ENCODE measurements at places on chromosomes 11 and 22.

- no peak for DNase-seq
These were observed 4.5 kb downstream of the VSIG2 start for GRCh38 chr11:124747406-124748099.

DNA sequence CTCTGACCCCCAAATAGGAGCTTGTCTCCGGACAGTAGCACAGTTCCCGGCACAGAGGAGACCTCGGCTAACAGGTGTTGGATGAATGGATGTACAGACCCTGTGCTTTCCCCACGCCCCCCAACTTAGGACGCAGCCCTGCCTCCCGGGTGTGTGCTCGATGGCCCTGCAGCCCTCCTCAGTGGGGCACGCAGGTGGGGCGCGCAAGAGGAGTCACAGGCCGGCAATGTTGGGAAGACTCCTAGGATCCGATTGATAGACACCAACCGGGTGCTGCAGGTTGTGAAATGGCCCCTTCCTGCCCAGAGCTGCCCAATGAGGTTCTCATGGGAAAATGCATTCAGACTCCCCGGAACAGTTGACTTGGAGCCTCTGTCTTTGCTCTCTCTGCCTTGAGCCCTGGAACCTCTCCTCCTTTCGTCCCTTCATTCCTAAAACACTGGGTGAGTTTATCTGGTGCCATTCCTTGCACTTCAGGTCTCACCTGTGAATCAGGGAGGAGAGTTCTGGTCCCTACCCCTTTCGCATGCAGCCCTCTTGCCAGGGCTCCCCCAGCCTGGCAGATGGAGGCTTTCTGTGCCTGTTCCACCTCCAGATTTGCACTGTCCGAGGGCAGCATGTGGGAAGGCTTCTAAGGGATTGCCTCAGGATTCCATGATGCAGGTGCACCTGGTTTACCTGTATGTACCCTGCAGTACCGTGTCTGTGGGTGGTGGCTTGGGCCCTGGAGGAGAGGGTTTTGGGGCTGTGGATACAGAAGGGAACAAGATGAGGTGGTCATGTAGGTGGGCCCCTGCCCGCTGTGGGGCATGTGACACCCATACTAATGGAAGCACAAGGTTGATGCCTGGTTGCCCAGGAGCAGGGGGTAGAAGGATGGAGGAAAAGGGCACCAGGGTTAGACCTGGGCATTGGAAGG, 1.2 kb downstream of the MICALL1 start:
- no peak for DNase-seq

DNA sequence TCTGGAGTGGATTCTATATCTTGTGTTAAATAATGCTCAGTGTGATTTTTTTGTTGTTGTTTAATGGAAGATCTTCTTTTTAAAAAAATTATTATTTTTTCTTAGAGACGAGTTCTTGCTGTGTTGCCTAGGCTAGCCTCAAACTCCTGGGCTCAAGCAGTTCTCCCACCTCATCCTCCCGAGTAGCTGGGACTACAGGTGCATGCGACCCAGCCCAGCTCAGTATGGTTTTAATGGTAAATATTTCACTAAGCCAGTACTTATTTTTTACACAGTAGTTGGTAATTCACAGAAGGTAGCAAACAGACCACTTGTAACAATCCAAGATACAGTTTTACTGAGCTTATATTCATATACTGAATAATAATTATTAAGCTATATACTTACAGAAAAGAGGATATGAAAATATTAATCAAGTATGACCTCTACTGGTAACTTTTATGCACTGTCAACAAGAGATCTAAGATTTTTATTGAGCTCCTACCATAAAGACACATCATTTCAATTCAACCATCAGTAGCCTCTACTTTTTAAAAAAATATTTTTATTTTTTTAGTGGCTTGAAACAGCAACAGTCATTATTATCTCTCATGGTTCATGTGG, 6.1 kb upstream of the CD59 start:
- no peak for DNase-seq

DNA sequence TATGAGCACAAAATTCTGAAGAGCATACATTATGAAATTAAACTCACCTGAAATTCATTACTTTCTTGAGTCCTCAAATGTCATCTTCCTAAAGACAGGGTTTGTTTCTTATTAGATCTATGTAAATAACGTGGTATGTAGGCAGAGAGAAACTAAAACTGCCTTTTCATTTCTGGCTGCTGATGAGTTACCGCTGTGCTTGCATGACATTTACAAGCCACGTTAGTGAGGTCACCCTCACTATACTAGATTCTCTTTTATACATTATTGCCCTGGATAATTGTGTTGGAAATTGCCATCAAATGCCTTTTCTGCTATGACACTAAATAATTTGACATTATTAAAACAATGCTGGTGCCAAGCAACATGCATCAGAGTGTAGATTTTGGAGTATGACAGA, 748.3 kb upstream of the ANO3 start:
- DNase-seq, result no peak

DNA sequence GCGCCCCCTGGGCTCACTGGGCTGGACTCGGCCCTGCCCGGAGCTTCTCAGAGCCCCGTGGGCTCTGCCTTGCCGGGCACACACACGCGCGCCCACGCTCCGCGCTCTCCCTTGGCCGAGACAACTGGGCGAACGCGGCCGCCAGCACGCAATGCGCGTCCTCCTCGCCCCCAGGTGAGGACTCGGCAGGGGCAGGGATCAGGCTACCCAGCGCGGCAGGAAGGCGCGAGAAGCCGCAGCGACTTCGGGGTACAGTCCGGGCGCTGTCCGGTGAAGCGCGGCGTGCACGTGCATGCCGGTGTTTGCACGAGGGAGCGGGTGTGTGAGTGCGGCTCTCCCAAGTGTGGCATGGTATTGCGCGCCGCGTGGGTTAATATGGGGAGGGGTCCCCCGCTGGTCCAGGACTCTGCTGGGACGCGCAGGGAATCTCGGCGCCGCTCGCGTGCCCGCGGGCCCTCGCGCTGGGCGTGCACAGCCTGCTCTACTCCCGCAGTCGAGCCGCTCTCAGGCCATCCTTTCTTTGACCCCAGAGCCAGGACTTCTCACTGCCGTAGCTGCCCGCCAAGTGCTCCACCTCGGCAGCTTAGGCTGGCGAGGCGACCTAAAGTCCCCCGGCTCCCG, 5.4 kb downstream of the WNT7B start:
- no peak for DNase-seq

DNA sequence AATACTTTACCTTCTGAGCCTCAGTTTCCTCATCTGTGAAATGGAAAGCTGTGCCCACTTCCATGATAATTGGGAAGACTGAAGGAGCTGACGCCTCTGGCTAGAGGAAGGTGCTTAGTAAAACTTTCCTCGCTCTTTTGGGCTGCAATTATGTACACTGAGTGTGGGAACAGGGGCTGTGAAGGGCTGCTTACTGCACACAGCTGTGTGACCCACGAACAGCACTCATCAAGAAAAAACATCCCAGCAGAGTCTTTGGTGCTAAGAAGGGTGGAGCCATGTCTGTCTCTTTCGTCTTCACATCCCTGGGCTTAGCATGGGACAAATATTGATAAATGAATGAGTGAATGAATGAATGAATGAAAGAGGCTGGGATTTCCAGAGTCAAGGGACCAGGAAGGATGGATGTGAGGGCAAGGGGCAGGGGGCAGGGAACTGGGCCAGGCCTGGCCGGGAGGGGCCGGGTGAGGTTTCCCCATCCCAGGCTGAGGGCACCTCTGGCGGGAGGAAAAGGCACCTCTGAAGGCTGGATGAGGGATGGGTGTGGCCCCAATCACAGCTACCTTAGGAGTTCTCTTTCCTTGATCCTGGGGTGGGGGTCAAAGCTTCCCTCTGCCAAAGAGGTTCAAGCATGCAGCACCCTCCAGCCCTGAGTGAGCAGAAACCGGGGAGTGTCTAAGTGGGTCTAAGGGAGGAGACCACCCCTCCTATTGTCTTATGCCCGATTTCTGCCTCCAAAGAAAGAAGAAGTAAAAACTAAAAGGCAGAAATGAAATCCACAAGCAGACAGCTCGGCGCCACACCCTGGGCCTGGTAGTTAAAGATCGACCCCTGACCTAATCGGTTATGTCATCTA, 9.2 kb upstream of the CD5 start:
- no peak for DNase-seq

DNA sequence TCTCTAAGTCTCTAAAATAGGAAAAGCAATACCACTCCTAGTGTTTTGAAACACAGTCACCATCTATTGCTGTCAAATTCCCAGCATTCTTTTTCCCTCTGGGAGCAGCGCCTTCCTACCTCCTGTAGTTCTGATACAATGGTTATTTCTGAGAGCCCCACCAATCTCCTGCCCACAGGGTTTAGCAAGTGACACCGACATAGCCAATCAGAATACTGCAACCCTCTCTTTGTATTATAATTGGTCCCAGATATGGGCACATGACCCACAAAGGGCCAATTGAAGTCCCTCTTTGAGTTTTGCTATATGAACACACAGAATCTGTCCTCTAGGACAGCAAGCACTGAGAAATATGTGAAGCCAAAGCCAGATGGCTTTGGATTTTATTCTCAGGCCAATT, 16.9 kb upstream of the ARHGAP42 start:
- no peak for DNase-seq

- DNase-seq, result peak; percentile 60
These were observed 22.0 kb downstream of the TBRG1 start for GRCh38 chr11:124644426-124645280.

- no peak for DNase-seq
These were observed 364.9 kb upstream of the CADM1 start for GRCh38 chr11:115869131-115869530.

GRCh38 chr11:12362857-12363256, 14.5 kb upstream of the PARVA start:
- DNase-seq, result no peak

DNA sequence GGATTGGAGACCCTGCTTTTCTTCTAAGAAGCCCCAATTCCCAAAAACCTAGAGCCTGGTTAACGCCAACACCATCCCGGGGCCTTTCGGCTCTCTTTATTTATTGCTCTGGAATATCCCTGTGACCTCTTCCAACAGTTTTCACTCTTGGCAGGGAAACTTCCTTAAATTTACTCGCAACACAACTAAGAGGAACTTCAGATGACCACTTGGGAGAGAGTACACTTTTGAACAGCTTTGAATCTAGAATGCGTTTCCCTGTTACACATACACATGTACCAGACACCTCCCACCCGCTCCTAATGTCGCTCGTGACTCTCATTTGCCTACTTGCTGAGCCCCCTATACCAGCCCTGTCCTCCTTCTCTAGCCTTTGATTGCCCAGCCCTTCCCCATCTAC, 19.4 kb downstream of the TUBA8 start:
- no peak for DNase-seq

DNA sequence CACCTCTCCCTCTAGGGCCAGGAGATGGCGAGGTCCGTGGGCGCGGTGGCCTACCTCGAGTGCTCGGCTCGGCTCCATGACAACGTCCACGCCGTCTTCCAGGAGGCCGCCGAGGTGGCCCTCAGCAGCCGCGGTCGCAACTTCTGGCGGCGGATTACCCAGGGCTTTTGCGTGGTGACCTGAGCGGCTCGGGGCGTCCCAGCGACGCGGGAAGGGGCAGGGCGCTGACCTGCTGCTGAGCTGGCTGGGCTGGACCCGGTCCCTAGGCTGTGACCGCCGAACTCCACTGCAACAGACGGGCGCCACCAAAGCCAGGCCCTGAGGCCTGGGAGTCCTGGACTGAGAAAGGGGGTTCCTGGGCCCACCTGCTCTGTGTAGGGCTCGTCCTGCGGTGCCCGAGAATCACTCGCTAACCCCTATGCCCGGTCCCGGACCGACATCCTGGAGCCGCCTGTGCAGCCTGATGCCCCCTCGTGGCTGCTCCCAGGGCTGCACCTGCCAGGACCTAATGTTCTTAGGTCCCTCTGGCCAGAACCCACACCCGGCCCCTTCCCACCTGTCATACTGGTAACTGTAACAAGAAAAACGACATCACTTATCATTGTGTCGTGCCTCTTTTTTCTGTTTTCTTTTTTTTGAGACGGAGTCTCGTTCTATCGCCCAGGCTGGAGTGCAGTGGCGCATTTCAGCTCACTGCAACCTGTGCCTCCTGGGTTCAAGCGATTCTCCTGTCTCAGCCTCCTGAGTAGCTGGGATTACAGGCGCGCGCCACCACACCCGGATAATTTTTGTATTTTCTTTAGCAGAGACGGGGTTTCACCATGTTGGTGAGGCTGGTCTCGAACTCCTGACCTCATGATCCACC, 15.0 kb downstream of the RHOD start:
- DNase-seq, result peak; percentile 82

- no peak for DNase-seq
These were observed 11.2 kb downstream of the KCTD21 start for GRCh38 chr11:78177216-78177615.

- DNase-seq, result peak; percentile 93
These were observed 20.0 kb downstream of the TREH start for GRCh38 chr11:118659314-118659952.

- DNase-seq, result peak; percentile 61
These were observed 106.4 kb downstream of the MICAL2 start for GRCh38 chr11:12216671-12217374.

- no peak for DNase-seq
These were observed 22.6 kb downstream of the ARHGEF17 start for GRCh38 chr11:73330569-73331093.

DNA sequence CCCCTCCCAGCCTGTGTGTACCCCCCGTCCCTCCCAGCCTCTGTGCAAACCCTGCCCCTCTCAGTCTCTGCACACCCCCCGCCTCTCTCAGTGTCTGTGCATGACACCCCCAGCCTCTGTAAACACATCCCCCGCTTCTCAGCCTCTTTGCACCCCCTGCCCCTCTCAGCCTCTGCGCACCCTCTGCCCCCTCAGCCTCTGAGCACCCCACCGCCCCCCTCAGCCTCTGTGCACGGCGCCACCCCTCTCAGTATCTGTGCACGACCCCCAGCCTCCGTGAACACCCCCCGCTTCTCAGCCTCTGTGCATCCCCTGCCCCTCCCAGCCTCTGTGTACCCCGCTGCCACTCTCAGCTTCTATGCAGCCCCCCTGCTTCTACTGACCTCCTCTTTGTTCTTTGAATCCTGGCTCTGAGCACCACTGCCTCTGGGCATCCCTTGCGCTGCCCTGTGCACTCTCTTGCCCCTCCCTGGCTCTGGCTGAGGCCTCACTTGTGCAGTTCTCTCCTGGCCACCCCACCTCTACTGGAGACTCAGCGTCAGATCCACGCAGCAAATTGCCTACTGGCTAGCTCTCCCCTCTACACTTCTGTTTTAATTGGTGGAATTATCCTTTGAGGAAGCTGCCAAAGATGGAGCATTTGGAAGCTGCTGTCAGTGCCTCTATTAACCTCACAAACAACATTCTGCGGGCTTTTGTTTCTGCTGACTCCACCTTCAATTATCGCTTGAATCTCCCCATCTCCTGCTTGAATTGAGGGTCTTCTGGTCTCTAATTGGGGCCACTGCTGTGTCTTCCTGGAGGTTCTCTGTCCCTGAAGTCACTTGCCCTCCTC, 838.6 kb downstream of the TBC1D22A start:
- no peak for DNase-seq

- no peak for DNase-seq
These were observed 63.3 kb downstream of the DGCR2 start for GRCh38 chr22:19058713-19059451.
